AG20443 (cell line): ENCODE measurements at places on chromosomes 11 and 22.

- no peak for DNase-seq
Measured at GRCh38 chr22:50027639-50028537, 15.3 kb upstream of the IL17REL start.

DNA sequence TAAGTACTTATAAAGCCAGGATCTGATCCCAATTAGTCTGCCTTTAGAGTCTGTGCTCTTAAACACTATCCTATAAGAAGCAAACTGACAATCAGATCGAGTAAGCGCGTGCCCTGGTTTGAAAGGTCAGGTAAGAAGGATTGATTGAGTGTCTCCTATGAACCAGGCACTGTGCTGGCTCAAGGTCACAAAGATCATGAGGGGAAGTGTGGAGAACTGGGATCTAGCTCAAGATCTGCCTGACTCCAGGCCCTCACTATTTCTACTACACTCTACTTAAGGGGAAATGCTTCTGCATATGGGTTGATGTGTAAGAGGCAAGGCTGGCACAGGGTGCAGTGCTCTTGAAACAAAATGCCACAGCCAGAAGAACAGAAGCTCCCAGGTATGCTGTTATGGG lies 77.0 kb downstream of the ME3 start:
- no peak for DNase-seq

- no peak for DNase-seq
Measured at GRCh38 chr11:46236918-46237247, 40.6 kb upstream of the CREB3L1 start.

GRCh38 chr11:3022982-3023381 lies 30.9 kb upstream of the NAP1L4 start:
- peak; percentile 81 for DNase-seq

DNA sequence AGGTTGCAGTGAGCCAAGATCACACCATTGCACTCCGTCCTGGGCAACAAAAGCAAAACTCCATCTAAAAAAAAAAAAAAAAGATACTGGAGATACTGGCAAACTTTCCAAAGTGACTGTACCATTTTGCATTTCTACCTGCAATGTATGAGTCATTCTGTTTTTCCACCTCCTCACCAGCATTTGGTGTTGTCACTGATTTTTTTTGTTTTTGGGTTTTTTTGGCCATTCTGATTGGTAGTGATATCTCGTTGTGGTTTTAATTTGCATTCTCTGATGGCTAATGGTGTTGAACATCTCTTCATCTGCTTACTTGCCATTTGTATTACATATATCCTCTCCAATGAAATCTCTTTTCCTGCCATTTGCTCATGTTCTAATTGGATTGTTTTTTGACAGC lies 12.0 kb upstream of the RBX1 start:
- no peak for DNase-seq

GRCh38 chr11:114233755-114234154 lies 62.4 kb upstream of the NNMT start:
- DNase-seq, result no peak

GRCh38 chr11:86103808-86104207 lies 34.9 kb upstream of the PICALM start:
- peak; percentile 49 for DNase-seq

GRCh38 chr11:117157507-117157906 lies 13.4 kb downstream of the PAFAH1B2 start:
- DNase-seq, result no peak

DNA sequence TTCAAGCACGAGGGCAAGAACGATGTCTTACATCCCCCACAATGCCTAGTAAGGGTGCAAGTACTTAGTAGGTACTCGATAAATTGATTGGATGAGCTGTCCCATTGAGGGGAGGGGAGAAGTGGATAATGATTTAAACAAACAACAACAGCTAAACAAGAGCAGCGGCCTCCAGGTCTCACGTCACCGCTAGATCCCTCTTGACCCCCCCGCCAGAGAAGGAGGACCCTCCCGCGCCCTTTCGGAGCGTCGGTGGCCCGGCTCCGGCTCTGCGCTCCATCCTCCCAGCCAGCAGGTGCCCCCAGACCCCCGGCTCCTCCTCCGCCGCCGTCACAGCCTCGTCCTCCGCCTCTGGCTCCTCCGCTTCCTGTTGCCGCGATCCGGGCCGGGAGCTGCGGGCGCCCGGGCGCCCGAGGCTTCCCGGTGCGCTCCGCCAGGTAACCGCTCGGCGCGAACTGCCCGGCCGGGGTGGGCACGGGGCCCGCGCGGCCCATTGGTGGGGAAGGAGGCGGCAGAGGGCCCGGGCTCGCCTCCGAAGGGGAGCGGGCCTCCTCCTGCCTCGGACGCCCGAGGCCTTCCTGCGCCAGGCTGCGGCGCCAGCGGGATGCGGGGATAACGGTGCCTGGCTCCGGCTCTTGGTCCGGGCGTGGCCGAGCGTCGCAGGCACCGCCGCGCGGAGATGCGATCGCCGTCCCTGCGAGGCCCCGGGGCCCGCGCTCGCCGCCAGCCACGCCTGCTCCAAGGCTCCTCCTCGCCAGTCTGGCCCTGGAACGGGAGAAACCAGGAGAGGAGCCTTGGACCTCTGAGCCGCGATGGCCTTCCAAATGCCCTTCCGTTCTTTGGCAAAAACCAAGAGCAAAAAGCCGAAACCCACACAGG lies at the start of gene TLCD5:
TLCD5 (plus strand) TSS at position 368 of the 879 bp plus-strand sequence. CDS start 2,143 bp downstream, outside the sequence.
- DNase-seq, result peak; percentile 84

- no peak for DNase-seq
Measured at GRCh38 chr11:117519590-117519989, 191.9 kb downstream of the CEP164 start.

DNA sequence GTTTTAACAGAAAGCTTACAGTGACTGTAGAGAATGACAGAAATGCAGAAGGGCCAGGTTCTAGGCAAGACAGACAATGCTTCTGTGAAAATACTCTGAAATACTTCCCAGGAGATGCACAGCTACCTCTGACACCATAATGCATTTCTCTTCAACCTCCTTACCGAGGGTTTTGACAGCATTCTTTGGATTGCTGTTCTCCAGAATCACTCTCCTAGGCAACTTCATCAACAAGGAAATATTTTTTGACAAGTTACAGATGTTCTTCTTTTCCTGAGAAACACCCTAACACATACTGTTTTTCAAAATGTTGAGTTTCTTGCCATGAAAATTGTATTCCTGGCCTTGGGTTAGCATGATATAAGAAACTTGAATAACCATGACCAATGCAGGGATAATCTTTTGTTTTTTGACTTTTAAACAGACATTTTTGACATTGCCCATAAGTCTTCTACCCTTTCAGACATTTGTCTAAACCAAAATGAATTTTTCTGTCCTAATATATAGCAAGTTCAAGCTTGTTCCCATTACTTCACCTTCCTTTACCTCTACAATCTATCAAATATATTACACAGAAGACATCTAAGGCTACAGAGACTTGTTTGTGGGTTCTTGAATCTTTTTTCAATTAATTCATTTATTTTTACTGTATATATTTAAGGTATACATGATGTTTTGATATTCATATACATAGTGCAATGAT lies 108.1 kb downstream of the CCDC34 start:
- DNase-seq, result peak; percentile 58

DNA sequence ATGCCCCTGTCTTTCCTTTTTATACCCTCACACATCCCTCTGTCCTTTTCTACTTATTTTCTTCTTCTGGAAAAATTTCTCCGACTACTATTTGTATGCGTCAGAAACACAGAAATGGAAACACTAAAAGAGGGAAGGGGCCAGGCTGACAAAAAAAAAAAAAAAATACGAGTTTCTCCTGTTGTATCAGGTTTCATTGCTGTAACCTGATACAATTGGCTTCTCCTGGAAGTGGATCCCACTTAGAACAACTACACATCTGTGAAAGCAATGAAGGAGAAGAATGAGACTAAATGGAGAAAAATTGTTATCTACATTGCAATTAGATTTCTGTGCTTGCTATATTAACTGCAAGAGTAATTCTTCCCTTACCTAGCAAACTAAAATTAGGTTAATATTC lies 393.9 kb downstream of the GUCY1A2 start:
- no peak for DNase-seq

- peak; percentile 25 for DNase-seq
Measured at GRCh38 chr11:44223238-44223637, 86.7 kb downstream of the ALX4 start.

- no peak for DNase-seq
Measured at GRCh38 chr22:50360578-50360977, 17.5 kb downstream of the PPP6R2 start.

GRCh38 chr22:40332319-40332781 lies 13.9 kb upstream of the ADSL start:
- no peak for DNase-seq

DNA sequence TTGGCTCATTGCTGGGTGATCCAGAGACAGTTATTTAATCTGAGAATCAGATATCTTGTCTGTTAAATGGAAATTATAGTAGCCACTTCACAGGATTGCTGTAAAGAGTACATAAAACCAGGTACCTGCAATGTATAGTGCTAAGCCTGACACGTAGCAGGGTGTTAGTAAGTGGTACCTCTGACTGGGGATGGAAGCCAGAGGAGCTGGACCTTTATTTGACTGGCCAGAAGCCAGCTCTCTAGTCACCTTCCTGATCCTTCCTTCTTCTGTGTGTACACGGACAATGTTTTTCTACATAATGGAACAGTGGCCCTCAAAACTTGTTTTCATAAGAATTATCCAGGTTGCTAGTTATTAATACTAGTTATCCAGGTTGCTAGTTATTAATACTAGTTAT lies 25.5 kb upstream of the EHF start:
- DNase-seq, result no peak

- no peak for DNase-seq
Measured at GRCh38 chr22:40679964-40680818, 907 bp downstream of the MCHR1 start.

GRCh38 chr11:3338569-3339339 lies 40.2 kb downstream of the ZNF195 start:
- DNase-seq, result no peak

DNA sequence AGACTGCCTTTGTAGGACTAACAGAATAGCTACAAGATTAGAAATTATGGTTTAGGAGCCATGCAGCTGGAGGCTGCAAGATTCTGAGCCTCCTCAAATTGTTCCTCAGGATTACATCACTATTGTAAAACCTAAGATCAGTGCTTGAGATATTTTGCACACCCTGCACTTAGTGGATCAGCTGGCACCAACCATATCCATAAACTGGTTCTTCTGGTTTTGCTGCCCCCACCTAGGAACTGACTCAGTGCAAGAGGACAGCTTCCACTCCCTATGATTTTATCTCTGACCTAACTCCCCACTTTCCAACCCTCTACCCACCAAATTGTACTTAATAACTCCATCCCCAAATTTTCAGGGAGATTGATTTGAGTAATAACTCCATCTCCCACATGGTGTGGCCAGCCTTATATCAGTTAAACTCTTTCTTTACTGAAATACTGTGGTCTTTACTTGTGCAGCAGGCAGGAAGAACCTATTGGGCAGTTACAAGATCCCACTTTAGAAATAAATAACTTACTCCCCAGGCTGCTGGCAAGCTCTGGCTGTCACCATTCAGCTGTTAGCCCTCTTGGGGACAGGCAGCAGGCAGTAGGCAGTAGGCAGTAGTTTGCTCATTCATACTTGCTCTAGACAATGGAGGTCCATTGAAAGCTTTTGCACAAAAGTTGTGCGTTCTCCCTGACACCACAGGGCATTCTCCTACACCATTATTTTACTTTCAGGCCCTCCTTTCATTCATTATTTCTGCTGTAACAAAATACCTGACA lies 119.0 kb downstream of the SLC17A6 start:
- DNase-seq, result no peak

- no peak for DNase-seq
Measured at GRCh38 chr22:44787832-44788231, 35.5 kb downstream of the ARHGAP8 start.

DNA sequence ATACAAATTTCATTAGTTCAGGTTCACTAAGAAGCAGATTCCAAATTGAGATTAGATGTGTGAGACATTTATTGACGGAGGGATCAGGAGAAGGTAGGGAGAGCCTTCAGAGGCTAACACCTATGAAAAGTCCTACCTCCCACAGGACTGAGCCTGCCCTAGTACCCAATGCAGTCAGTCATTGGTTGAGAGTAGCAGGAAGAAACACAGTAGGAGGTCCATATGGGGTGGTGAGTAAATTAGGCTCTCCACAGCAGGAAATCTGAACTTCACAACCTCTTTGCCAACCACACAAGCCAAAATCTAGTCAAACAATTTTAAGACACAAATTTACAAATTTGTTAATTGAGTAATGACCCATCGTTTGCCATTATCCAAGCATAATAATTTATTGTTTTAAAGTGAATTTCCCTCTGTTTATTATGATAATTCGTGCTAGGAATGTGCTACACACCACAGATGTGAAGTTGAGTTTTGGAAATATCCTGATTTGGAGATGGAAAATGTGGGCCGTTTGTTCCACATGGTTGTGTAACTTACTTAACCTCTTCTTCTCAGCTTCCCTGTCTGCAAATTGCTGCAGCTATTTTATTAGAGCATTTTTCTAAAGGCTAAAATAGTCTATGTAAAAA lies 542.1 kb downstream of the ETS1 start:
- DNase-seq, result no peak

DNA sequence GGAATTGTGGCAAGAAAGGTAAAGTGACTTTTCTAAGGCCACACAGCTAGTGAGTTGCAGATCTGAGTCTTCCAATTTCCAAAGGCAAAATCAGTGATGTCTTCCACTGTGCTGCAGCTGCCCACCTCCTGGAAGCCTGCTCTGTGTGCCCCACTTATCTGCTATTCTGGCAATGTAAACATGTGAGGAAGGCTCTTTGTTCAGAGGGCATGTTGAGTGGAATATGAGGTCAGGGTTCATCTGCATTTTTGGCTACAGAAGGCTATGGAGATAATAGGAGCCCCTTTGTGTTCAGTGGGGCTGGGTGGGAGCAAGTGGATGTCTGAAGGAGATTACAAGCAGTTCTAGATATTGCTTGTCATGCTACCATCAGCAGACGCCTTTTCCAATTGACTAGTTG lies 396.2 kb downstream of the BUD13 start:
- no peak for DNase-seq

- no peak for DNase-seq
Measured at GRCh38 chr11:40129266-40129665, 1330.2 kb downstream of the LRRC4C start.

- DNase-seq, result no peak
Measured at GRCh38 chr11:108160970-108161566, 39.7 kb downstream of the ACAT1 start.

GRCh38 chr11:109454857-109455256 lies 32.9 kb downstream of the C11orf87 start:
- DNase-seq, result no peak

DNA sequence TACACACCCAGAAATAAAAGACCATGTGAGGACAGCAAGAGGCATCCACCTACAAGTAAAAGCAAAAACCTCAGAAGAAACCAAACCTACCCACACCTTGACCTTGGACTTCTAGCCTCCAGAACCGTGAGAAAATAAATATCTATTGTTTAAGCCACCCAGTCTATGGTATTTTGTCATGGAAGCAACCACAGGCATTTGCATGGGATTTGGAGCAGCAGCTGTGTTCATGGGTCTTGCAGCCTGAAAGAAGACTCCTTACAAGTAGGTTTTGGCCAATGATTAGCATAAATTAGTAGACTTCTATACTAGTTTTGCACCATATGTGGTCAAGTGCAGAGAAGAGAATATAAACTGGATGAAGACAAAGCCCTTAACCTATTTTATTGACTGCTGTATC lies 27.9 kb downstream of the FSHB start:
- DNase-seq, result no peak

- no peak for DNase-seq
Measured at GRCh38 chr11:57085611-57086010, 96.1 kb upstream of the LRRC55 start.

GRCh38 chr11:104322696-104323095 lies 158.7 kb upstream of the PDGFD start:
- DNase-seq, result no peak

GRCh38 chr11:106072804-106073203 lies 4.3 kb downstream of the KBTBD3 start:
- no peak for DNase-seq
